ENCODE measurements at places on chromosomes 11 and 22. TPM values are rescaled to one million over a fixed set of nuclear protein-coding genes. Genes with fewer than 3 reads are reported as not detected.

- DNase-seq = peak; percentile 77
Measured at GRCh38 chr11:108592591-108593213, 866 bp downstream of the EXPH5 start.

GRCh38 chr11:124834526-124835180 lies 30.6 kb upstream of the ROBO3 start:
- DNase-seq = no peak

GRCh38 chr11:64718780-64719124 lies 4.2 kb downstream of the NRXN2 start:
- no peak for DNase-seq

The GPR83 gene
- not detected for total RNA-seq

- peak; percentile 56 for DNase-seq
Measured at GRCh38 chr11:96219981-96220623, 122.9 kb downstream of the MAML2 start.

- DNase-seq = no peak
Measured at GRCh38 chr11:22456993-22457762, 119.0 kb downstream of the SLC17A6 start.

DNA sequence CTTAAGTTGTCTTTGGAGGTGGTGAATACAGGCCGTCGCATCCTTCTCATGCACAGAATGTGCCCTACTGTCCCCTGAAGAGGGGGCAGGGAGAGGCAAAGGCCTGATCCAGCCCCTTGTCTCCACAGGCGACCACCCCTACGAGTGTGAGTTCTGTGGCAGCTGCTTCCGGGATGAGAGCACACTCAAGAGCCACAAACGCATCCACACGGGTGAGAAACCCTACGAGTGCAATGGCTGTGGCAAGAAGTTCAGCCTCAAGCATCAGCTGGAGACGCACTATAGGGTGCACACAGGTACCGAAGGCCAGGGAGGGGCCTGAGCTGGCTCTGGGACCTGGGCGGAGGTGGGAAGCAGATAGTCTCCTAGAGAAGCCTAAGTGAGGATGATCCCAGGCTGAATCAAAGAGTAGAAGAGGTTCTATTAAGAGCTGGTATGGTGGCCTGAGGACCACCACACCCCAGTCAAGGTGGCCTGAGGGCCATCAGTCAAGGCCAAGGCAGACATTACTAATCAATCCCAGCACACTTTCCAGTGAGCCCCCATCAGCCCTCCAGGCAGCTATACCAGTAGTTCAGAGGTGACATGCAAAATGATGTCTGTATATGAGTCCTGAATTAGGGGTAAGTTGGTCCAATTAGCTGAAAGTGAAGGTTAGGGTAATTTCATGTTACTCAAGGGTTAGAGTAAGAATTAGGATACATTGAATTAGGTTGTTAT lies 49.0 kb upstream of the NNMT start:
- no peak for DNase-seq

The MYRF gene
- 1.1 TPM for total RNA-seq

The PANX1 gene
- 19.7 TPM for total RNA-seq

DNA sequence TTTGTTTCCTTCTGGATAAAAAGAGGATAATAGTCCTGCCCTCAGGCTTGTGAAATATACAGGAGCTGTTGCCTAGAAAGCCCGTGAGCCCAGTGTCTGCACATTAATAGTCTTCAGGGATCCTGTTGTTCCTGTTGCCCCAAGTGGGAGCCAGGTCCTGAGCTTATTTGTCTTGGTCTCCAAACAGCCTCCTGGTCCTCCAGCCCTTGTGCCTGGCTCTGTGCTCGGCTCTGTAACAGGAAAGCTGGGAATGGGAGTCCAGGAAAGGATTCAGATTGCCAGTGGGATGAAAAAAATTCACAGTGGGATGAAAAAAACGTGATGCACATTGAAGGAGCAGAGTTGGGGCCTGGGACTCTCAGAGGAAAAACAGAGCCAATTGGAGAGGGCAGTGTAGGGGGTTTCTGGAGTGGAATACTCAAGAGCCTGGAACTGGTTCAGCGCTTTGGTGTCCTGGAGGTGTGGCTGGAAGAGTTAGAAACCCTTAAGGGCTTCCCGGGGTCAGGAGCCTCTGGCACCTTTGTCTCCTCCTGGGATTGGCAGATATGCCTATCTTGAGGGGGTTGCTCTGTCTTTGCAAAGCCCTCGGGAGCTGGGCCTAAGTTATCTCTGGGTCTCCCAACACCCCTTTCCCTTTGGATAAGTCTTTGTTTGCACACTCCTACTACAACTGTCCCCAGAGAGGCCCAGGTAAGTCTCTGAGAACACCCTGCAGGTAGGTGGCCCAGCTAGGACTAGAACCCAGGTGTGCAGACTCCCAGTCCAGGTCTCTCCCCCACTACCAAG lies 2.3 kb upstream of the INPPL1 start:
- DNase-seq = no peak

DNA sequence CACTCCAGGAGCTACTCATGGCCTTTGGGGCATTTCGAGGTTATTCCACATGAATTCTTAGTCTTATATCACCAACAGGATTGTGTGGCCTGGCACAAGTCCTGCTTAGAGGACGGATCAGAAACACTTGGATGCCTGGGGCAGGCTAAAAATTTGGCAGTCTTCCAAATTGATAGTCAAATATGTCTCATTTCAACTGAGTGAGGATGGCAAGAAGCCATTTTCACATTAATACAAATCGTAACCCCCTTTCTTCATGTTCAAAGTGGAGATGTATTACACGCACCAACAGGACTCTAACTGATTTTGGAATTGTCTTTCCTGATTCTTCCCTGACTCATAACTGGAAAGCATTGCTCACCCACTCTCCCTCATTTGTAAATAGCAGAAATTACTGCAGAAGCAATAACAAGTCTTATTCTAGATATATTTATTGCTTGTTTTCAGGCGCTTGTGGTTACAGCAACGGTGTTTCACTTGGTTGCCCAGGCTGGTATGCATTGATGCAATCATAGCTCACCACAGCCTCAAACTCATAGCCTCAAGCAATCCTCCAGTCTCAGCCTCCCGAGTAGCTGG lies 10.3 kb upstream of the CCDC86 start:
- no peak for DNase-seq

The GAL gene
- 0.92 TPM for total RNA-seq

DNA sequence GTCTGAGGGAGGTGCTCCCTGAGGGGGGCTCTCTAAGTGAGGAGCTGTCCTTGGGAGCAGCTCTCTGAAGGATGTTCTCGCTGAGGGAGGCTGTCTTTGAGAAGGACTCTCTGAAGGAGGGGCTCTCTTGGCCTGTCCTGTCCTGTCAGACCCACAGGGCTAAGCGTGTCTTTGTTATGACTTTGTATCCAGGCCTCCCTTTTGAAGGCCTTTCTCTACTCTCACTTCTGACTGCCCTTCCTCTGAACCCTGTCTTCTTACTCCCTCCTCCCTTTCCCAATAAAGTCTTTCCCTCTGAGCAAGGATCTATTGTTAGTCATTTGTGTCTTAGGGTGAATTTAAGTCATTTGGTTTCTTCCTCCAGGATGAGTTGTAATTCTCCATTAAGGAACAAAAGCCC lies 330.1 kb upstream of the PLET1 start:
- no peak for DNase-seq

The PHLDA2 gene
- 26.7 TPM for total RNA-seq

The IL17REL gene
- total RNA-seq = 0.09 TPM

GRCh38 chr11:127058524-127058923 lies 58.0 kb upstream of the KIRREL3 start:
- no peak for DNase-seq

The OR51B2 gene
- total RNA-seq = not detected

- DNase-seq = no peak
Measured at GRCh38 chr11:10808235-10808552, 532 bp downstream of the EIF4G2 start.

- DNase-seq = no peak
Measured at GRCh38 chr11:17718510-17718962, 835 bp upstream of the MYOD1 start.

GRCh38 chr11:117887431-117888138 lies 11.1 kb upstream of the FXYD6 start:
- no peak for DNase-seq

DNA sequence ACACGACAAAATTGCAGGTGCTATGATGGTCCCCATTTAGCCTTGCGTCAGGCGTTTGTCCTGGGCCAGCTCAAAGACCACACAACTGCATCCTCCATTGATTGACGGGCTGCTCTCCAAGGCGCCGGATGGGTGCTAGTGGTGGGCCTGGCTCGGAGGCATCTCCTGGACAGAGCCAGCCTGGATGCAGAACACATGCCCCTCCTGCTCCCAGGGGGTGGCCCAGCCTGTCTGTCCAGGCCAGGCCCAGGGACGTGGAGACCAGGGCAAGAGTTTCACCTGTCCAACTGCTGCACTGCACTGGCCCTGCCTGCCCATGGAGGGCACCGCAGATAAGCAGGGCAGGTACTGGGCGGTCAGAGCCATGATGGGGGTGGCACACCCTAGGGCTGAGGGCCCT lies 23.4 kb upstream of the FGF19 start:
- DNase-seq = no peak

DNA sequence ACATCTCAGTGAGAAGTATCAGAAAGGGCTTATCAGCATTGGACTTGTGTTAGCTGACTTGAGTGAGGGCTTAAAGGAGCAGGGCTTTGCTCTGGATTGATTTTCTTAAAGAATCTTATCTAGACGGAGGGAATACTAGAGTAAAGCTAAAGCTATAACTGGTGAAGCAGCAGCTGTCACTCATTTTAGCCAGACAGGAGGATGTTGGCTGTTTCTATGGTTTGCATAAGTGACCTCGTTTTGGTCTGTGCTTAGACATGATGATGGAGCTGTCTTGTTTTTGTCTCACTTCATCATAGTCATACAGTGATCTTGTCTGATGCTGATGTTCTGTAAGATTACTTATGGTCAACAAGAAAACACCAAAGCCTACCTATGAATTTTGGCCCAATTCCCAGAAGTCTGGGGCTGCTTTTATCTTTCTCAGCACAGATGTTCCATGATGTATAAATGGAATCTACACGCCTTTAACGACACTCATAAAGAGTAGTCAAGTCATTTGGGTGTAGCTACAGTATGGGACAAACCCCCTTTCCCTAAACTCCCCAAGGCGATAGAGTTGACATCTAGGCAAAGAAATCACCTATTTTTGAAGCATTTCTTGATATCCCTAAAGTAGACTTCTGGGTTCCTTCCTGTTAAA lies 77.5 kb upstream of the UCP3 start:
- no peak for DNase-seq

GRCh38 chr11:47686151-47686550 lies 29.0 kb downstream of the AGBL2 start:
- DNase-seq = no peak

The MRGPRE gene
- not detected for total RNA-seq

- no peak for DNase-seq
Measured at GRCh38 chr22:37329238-37330140, 47.2 kb downstream of the CYTH4 start.
